ENCODE measurements at places on chromosomes 6 and 20.

GRCh38 chr20:4043796-4044195 lies 28.4 kb upstream of the RNF24 start:
- ATAC-seq = no peak

- ATAC-seq = peak; percentile 55
Observed at GRCh38 chr20:10253780-10254179, 35.1 kb downstream of the SNAP25 start.

GRCh38 chr20:20134941-20135575 lies 82.7 kb downstream of the CFAP61 start:
- no peak for ATAC-seq

GRCh38 chr6:44171899-44172546 lies 13.4 kb downstream of the CAPN11 start:
- no peak for ATAC-seq

GRCh38 chr6:12875051-12875450 lies 158.5 kb downstream of the PHACTR1 start:
- no peak for ATAC-seq

DNA sequence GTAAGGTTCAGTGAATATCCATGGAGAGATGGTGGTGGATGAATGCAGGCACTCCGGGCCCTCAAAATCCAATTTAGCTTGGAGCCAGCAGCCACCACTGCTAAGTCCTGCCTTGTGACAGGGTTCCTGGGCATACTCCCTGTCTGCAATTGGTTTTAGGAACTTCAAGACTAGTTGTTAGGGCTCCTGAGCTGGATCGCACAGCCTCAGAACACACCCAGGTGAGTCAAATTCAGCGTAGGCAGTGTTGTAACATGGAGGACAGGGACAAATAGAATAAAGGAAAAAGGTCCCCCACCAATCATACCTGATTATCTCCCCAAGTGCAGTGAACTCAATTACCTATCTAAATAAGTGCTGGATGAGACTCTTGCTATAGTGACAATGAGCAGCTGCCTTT lies 74.6 kb downstream of the PERP start:
- no peak for ATAC-seq

GRCh38 chr20:36421641-36422040 lies 115.5 kb downstream of the DLGAP4 start:
- no peak for ATAC-seq

DNA sequence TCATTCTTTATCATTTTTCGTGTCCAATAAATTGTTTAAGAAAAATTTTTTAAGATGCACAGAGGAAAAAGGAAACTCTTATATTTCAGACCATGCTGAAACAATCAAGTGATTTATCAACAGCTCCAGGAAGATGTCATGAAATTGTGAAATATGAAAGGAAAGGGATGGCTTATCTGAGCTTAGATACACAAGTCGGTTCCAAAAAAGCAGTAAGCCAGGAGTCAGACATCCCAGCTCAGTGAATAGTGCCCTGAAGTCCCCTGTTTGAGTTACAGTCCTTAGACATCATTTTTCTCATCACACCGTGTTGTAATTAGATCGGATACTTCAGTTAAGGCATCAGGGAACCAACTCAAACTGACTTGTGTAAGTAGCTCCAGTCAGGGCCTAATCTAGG lies 91.0 kb upstream of the SSTR4 start:
- no peak for ATAC-seq

DNA sequence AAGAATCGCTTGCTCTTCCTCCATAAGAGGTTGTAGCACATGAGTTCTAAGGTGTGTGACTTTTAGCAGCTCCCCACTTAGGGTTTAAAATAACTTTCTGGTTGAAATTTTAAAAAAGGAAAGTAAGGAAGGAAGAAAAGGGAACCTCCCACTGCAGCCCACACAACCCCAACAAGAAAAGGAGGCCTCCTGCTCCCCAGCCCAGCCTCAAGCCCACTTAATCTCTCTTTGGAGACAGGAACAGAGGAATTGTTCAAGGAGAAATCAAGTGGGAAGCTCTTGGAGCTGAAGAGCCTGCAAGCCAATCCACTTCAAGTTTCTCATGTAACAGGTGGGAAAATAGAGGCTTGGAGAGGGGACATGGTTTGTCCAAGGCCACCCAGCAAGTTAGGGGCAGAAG lies 39.1 kb upstream of the PREX1 start:
- ATAC-seq = no peak

GRCh38 chr6:45586216-45587171 lies 208.8 kb upstream of the SUPT3H start:
- ATAC-seq = peak; percentile 31

- no peak for ATAC-seq
Observed at GRCh38 chr6:15352220-15352619, 106.4 kb downstream of the JARID2 start.

DNA sequence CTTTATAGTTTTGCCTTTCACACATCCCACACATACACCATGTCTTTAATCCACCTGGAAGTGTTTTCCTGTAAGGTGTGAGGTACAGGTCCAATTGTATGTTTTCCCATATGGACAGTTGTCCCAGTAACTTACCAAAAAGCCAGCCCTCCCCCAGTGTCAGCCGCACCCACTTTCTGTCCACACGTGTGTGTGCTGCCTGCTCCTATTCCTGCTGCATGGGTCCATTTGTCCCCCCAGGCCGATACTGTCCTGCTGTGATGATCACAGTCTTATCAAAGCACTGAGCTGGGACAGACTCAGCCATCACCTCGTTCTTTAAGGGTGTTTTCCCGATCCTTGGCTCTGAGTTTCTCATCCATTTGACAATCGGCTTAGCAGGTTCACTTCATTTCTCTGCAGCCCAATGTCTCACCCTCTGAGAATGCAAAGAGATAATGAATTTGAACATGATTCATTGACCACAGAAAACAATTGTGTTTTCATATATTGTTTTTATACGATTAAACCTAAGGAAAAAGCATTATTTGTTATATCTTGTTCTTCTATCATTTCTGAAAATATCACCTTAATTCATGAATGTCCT lies 9.6 kb downstream of the VSX1 start:
- no peak for ATAC-seq

DNA sequence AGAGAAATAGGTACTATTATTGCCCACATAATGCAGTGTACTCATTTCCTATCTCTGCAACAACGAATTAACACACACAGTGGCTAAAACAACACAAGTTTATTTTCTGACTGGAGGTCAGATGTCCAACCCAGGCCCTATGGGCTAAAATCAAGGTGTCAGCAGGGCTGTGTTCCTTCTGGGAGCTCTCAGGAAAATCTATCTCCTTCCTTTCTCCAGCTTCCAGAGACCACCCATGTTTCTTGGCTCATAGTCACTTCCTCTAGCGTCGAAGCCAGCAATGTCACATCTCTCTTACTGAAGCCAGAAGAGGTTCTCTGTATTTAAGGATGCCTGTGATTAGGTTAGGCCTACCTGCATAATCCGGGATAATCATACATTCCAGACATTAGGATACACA lies 60.9 kb upstream of the TOP1 start:
- no peak for ATAC-seq

DNA sequence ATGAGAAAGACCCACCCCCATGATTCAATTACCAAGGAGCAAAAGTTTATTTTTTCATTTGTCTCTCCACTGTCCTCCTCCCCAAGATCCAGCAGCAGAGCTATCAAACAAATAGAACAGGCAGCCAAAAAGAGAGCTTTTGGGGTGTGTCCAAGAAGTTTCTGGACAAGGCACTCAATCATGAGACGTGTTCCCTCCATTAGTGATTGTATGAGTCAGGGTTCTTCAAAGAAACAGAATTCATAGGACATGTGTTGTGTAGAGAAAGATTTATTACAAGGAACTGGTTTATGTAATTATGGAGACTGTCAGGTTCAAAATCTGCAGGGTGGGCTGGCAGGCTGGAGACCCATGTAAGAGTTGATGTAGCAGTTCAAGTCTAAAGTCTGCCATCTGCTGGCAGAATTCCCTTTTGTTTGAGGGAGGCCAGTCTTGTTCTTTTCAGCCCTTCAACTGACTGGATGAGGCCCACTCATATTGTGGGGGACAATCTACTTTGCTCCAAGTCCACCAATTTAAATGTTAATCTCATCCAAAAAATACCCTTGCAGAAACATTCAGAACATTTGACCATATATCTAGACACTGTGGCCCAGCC lies 248.1 kb upstream of the OPRM1 start:
- ATAC-seq = no peak

- ATAC-seq = no peak
Observed at GRCh38 chr6:36339146-36339545, 2.5 kb upstream of the BNIP5 start.

DNA sequence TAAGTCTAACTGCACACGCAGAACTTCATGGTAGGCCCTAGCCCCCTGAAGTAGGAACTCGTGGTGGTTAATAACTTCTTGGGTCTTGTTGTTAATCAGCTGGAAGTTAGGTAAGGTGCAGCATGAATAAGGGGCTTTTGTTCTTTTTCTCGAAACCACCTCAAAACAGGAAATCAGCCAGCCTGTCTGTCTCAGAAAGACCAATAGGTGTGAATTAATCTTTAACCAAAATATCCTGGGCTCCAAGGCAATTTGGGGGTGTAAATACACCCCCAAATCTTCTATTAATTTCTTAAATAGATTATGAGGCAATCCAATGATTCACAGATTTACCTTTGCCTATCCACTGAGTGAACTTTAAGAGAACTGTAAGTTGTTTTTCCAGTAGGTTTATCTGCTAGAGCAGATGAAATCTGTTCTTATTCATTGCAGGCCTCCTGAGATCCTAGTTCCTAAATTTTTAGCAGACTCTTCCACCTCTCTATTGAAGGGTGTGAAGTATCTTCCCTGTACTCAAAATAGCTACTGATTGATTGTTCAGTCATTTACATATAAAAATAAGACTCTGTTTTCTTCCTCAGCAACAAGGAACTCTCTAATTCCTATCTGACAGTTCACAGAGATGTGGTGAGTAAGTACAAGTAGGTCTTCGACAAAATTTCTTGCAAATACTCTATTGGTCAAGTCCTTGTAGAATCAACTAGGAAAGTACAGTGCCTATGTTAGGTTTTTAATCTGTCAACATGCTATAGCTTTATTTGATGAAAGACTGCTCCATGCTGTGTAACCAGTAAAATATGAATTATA lies 427.1 kb upstream of the NOX3 start:
- peak; percentile 48 for ATAC-seq

DNA sequence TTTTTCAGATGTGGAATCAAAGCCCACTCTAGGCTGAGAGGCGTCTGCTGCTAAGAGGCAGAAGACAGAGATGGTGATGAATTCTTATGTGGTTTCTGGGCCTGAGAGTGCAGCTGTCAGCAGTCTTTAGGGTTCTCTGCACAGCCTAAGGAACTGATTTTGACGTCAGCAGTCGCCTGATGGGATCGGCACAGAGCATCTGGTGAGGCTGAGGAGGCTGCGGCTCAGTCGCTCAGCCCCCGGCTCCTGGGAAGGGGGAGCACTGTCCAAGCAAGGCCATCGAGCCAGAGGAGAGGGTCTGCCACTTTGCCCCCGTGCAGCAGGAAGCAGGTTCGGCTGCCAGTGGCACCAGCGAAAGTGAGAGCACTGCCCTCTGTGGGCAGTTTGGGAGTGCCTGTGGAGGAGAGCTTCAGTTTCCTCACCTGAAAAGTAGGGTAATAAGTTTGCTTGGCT lies 92.5 kb downstream of the TCP11 start:
- peak; percentile 59 for ATAC-seq

DNA sequence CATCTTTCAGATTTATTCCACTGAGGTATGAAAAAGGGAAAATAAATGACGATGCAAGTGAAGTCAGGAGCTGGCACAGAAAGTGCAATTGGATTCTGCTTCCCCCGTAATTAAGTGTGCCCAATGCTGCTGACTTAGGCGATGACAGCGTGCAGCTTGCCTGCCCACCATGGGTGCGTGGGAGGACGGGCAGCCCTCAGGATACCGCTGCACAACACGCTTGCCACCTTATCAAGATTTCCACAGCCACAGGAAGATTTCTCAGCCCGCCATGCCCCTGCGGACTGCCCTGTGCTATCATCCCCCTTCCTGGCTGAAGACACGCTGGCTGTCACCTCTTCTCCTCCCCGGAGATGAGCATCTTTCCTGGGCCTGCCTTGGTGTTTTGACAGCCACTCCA lies 103.3 kb upstream of the BACH2 start:
- no peak for ATAC-seq

DNA sequence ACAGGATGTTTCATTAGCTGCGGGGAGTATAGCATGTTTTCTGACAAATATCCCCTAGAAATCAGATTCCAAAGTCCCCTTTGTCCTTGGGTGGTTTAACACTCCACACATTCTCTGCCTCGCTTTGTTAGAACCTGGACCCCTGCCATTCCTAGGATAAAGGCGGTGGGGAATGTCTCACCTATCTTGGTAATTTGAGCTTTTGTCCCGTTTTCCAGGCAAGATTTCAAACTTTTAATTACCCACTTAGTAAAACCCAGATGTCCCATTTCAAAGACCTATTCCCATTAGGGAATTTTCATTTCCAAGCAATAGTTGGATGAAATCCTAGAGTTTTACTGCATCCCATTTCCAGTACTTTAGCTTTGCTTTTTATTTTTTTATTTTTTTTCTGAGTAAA lies 501.0 kb upstream of the MAP3K7 start:
- no peak for ATAC-seq

GRCh38 chr6:93226822-93227221 lies 192.5 kb downstream of the EPHA7 start:
- ATAC-seq = no peak

GRCh38 chr6:40930555-40930954 lies 108.5 kb downstream of the UNC5CL start:
- ATAC-seq = no peak

GRCh38 chr20:54255157-54255556 lies 47.3 kb downstream of the PFDN4 start:
- no peak for ATAC-seq

DNA sequence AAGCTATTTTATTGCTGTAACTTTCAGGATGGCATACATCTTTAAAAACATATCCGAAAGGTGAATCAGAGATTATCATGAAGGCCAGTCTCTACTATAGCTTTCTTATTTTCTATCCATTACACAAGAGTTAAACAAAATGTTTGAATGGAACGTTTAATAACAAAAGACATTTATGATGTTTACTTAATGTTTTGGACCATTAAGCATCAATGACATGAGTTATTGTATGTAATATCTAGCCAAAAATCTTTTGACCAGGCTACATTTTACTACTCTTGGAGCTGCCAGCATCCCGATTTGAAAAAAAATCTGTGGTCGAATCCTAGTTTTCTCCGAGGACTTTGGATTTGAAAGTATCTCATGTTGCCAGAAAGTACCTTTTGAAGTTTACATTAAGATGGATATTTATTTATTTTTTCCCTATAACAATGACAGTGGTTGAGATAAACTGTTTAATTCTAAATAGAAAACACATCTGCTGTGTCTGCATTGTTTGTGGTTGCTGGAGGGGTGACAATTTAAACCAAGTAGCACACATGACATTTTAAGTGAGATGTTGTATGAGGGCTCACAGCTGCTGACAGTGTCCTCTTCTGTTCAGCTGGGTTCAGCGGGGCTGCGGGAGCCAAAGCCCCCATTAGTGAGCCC lies 293.7 kb upstream of the TCF21 start:
- no peak for ATAC-seq

GRCh38 chr6:120587381-120587780 lies 746.9 kb downstream of the TBC1D32 start:
- ATAC-seq = no peak

DNA sequence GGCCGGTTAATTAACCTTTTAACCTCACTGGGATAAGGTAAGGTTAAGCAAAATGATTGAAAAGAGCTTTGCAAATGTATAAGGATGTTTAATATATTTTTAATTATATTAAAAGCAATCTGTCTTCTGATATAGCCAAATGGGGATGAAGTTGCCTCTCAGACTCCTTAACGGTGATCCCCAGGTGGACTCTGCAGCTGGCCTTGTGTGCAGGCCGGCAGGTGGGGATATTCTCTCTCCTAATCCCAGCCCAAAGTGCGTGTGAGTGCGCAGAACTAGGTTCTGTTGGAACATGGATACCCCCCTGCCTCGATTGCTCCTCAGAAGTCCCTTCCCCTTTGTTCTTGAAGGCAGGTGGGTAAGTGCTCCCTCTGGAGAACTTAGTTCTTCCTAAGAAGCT lies 100.0 kb downstream of the NDUFAF5 start:
- no peak for ATAC-seq

All from stimulated activated memory B cell treated with anti-CD40 and anti-IgM and Interleukin-4, amounts not matched to agents 10 μg/mL and 1 μg/mL and 100 μg/mL, for 72 hours (primary cell).